ENCODE measurements at places on chromosomes 2 and 18. TPM values are rescaled to one million over a fixed set of nuclear protein-coding genes. Genes with fewer than 3 reads are reported as not detected.

DQX1 gene
- not detected for total RNA-seq

RUFY4 gene
- total RNA-seq = not detected

OSR1 gene
- total RNA-seq = 21.4 TPM

RNU2-63P gene
- total RNA-seq = not detected

LCT gene
- total RNA-seq = under 0.01 TPM

MTERF4 gene
- total RNA-seq = 25.7 TPM

SP140 gene
- total RNA-seq = not detected

POLR1A gene
- 9.0 TPM for total RNA-seq

OTOS gene
- total RNA-seq = not detected

MAL gene
- 0.96 TPM for total RNA-seq

ANKZF1 gene
- 23.0 TPM for total RNA-seq

TCF23 gene
- not detected for total RNA-seq

DOK6 gene
- total RNA-seq = 0.77 TPM

IMPACT gene
- 36.4 TPM for total RNA-seq

CDK15 gene
- 0.56 TPM for total RNA-seq

TGFA gene
- 0.56 TPM for total RNA-seq

SKA1 gene
- total RNA-seq = 2.8 TPM

ANTXR1 gene
- total RNA-seq = 45.2 TPM

TEX261 gene
- 33.5 TPM for total RNA-seq

IL1RL2 gene
- total RNA-seq = 1.7 TPM

CENPO gene
- 5.9 TPM for total RNA-seq

DNPEP gene
- total RNA-seq = 50.0 TPM

SH2D6 gene
- total RNA-seq = not detected

GALNT3 gene
- total RNA-seq = 1.2 TPM

ABCG5 gene
- total RNA-seq = not detected

DNER gene
- total RNA-seq = under 0.01 TPM

UGT1A10 gene
- total RNA-seq = not detected

CFAP210 gene
- under 0.01 TPM for total RNA-seq

EVX2 gene
- total RNA-seq = not detected

CKAP2L gene
- total RNA-seq = 2.3 TPM

LINC00305 gene
- total RNA-seq = not detected

OSBPL6 gene
- total RNA-seq = 0.96 TPM

NCKAP1 gene
- 165 TPM for total RNA-seq

All from regular cardiac myocyte (primary cell).